ENCODE measurements at places on chromosomes 7 and 10.

DNA sequence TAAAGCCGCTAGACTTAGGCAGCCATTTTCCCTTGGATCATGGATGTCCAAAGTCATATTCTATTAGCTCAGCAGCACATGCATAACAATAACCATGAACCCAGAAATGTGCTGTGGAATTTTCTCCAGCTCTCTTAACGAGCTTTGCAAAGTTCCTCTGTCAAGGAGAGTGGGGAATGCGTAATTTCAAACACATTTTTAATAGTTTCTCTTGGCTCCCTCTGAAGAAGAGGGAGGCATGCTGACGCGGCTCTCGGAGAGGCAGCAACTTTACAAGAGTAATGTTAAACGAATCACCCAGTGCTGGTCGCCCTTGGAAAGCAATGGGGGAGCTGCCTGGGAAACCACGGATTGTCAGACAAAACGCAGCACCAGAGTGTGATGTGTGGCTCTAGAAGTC is 114.8 kb downstream of the RAB18 start:
- no peaks in the 10 kb centered on the region for H3K36me3 ChIP-seq
- H3K27me3 ChIP-seq, result no peaks in the 10 kb centered on the region
- no peaks in the 10 kb centered on the region for H3K4me1 ChIP-seq
- H3K4me3 ChIP-seq, result no peak overlapping the region
- H3K27ac ChIP-seq, result no peak overlapping the region

- H3K27me3 ChIP-seq, result no peaks in the 10 kb centered on the region
- H3K4me1 ChIP-seq, result no peaks in the 10 kb centered on the region
- H3K36me3 ChIP-seq, result no peaks in the 10 kb centered on the region
- no peak overlapping the region for H3K4me3 ChIP-seq
Observed at GRCh38 chr10:117892681-117893220, 154.0 kb downstream of the RAB11FIP2 start.

DNA sequence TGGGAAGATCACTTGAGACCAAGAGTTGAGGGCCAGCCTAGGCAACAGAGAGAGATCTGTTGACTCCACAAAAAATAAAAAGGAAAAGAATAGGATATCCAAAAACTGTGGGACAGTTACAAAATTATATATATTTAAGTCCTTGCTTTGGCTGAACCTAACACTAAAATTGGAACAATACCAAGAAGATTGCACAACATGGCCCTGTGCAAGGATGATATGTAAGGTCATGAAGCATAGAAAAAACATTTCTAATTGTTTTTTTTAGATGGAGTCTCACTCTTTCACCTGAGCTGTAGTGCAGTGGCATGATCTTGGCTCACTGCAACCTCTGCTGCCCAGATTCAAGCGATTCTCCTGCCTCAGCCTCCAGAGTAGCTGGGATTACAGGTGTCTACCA is 139.0 kb downstream of the TPST1 start:
- DNase-seq, result no peak
- no peaks in the 10 kb centered on the region for H3K4me1 ChIP-seq
- no peak overlapping the region for H3K27ac ChIP-seq
- no peak overlapping the region for H3K4me3 ChIP-seq

DNA sequence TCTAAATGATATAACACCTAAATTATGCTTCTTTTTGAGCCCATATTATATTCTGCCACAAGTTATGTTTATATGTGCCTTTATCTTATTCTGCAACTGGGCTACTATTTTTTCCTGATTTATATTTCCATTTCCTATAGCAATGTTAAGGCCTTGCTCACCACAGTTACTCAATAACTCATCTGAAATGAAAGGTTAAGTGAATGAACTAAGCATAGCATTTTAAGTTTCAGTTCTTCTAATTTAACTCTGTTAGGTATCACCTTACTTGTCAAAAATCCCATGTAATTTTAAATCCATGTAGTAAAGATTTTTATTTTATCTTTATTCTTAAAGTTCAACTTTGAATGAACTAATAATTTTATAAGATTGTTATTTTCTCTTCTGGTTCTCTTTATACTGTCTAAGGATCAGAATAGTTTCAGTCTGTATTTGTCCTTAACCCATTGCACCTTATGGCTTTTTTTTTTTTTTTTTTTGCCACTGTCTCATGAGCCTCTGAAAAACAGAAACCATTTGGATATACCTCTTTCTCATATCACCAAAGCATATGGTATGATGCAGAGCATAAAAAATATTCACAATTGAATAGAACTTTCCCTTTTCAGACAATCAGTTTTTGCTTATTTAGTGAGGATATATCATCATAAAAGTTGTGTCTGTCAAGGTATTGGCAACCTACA is 301.8 kb upstream of the ZWINT start:
- H3K27ac ChIP-seq, result no peak overlapping the region
- no peaks in the 10 kb centered on the region for H3K4me1 ChIP-seq
- H3K4me3 ChIP-seq, result no peak overlapping the region
- no peak for DNase-seq
- no peaks in the 10 kb centered on the region for H3K36me3 ChIP-seq

GRCh38 chr10:113450046-113450804 is 102.6 kb upstream of the HABP2 start:
- H3K36me3 ChIP-seq, result no peaks in the 10 kb centered on the region
- DNase-seq, result no peak
- H3K27ac ChIP-seq, result no peak overlapping the region
- H3K4me3 ChIP-seq, result no peak overlapping the region

- H3K4me3 ChIP-seq, result no peak overlapping the region
- no peak for DNase-seq
- no peaks in the 10 kb centered on the region for H3K27me3 ChIP-seq
- no peak overlapping the region for H3K27ac ChIP-seq
Observed at GRCh38 chr7:121442845-121443244, 46.7 kb upstream of the FAM3C start.

- H3K27me3 ChIP-seq, result no peaks in the 10 kb centered on the region
- no peaks in the 10 kb centered on the region for H3K36me3 ChIP-seq
- H3K4me1 ChIP-seq, result no peaks in the 10 kb centered on the region
Observed at GRCh38 chr7:105130580-105130979, 116.6 kb downstream of the KMT2E start.

DNA sequence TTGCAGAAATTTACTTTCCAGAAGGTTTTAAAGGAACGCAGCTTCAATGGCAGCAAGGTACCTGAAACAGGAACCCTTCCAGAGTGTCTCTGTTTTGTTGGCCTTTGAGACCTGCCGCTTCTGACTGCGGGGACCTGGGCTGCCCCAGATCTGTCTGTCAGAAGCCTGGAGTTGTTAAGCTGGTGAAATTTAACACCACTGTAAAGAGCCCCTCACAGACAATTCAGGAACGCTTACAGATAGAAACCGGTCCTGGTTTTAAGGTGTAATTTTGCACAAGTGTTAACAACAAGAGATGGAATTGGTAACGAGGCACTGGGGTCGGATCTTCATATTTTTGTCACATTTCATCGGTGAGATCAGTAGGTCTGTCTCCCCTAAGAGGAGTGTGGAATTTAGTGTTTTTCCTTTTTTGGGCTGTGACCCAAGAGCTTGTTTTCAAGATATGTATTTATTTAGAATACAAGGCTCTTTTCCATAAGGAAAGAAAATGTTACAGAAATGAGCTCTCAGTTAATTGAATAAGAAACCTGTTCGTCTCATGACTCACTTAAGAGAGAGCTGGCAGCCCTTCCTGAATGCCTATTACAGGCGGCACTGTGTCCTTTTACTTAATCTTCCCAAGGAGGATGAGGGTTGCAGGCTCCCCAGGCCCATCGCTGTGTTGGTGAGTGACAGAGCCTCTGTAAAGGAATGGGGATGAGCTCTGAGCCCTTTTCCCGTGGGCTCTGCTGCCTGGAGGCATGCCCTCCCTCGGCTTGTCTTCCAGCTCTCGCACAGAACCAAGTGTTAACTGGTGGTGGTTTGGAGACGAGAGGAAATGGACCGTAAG is 168.7 kb downstream of the CUX1 start:
- H3K36me3 ChIP-seq, result no peaks in the 10 kb centered on the region
- H3K27ac ChIP-seq, result no peak overlapping the region
- H3K4me3 ChIP-seq, result no peak overlapping the region
- H3K4me1 ChIP-seq, result no peaks in the 10 kb centered on the region

DNA sequence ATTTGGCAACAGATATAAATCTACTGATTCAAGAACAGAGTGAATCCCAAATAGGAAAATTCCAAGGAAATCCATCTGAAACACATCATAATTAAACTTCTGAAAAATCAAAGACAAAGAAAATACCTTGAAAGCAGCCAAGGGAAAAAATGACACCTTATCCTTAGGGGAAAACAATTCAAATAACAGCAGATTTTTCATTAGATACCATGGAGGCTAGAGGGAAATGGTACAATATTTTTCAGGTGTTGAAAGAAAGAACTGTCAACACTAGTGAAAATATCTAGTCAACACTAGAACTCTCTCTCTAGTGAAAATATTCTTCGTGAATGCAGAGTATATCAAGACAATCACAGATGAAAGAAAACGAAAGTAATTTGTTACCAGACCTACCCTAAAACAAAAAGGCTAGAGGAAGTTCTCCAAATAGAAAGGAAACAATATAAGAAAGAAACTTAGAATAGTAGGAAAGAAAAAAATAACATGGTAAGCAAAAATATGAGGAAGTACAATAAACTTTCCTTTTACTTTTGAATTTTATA is 5.7 kb upstream of the FAM241B start:
- no peak for DNase-seq
- no peaks in the 10 kb centered on the region for H3K27me3 ChIP-seq

GRCh38 chr10:68550747-68551411 is 9.3 kb upstream of the TET1 start:
- no peaks in the 10 kb centered on the region for H3K27me3 ChIP-seq
- H3K4me3 ChIP-seq, result no peak overlapping the region
- no peaks in the 10 kb centered on the region for H3K4me1 ChIP-seq
- H3K27ac ChIP-seq, result no peak overlapping the region

DNA sequence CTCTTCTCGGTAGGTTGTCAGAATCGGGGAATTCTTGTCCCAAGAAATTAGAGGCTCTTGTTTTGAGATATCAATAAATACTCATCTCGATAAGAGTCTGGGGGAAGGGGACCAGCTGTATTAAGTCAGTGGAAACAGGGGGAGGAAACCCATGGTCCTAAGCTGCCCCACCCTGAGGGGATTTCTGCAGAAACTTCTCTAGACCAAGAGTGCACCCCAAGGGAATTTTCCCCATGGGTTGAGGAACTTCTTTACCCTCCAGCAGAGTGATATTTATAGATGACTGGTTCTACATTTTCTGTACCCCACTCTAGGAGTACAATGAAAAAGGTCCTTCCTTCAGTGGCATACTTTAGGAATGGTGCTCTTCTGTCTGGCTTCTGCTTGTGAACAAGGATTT is 627.2 kb downstream of the KCNMA1 start:
- H3K27ac ChIP-seq, result no peak overlapping the region
- no peaks in the 10 kb centered on the region for H3K27me3 ChIP-seq
- H3K4me3 ChIP-seq, result no peak overlapping the region
- no peaks in the 10 kb centered on the region for H3K36me3 ChIP-seq
- no peak for DNase-seq

Data from breast epithelium (tissue), 4 donors.